Sigmoid colon (tissue), 7 donors: ENCODE measurements at places on chromosomes 1 and 21. TPM values are rescaled to one million over a fixed set of nuclear protein-coding genes. Genes with fewer than 3 reads are reported as not detected.

- H3K4me3 ChIP-seq = no peak overlapping the region
- peak overlapping the region; percentile 10 for H3K27ac ChIP-seq
- H3K27me3 ChIP-seq = no peaks in the 10 kb centered on the region
- no peaks in the 10 kb centered on the region for H3K36me3 ChIP-seq
- H3K4me1 ChIP-seq = peaks cover 6% of the 10 kb centered on the region
Observed at GRCh38 chr1:3560981-3561380, 50.3 kb downstream of the MEGF6 start.

DNA sequence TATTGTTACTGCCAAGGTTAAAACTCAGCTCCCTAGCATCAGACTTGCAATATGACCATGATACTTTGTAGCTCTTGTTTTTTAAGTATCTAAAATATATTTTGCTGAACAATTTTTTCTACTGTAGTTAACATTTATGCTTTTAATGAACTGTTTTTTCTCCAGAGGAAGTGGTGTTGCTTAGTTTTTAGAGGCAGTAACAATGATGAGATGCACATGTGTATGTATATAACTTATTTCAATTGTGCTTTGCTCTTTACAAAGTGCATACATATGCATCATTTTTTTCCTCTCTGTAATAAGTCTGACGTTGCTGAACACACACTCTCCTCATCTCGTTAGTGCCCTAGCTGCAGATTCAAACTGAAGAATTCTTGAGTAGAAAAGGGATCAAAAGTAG is 418.8 kb downstream of the ZP4 start:
- H3K4me1 ChIP-seq = no peaks in the 10 kb centered on the region
- no peaks in the 10 kb centered on the region for H3K36me3 ChIP-seq
- DNase-seq = no peak

DNA sequence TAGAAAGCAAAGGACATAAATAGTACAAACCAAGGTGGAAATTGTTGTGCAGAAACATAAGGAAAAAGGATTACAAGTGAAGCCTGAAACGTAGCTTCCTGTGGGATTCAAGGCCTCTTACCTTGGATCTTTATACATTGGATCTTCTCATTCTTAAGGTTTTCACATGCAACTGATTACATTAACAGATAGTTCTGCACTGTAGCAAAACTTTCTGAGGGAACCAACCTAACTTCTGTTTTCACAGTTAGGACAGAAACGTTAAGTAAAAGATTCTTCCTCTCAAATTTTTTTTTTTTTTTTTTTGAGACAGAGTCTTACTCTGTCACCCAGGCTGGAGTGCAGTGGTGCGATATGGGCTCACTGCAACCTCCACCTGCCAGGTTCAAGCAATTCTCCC is 7.8 kb upstream of the TM2D1 start:
- H3K27ac ChIP-seq = no peak overlapping the region
- no peaks in the 10 kb centered on the region for H3K36me3 ChIP-seq
- no peaks in the 10 kb centered on the region for H3K4me1 ChIP-seq

DNA sequence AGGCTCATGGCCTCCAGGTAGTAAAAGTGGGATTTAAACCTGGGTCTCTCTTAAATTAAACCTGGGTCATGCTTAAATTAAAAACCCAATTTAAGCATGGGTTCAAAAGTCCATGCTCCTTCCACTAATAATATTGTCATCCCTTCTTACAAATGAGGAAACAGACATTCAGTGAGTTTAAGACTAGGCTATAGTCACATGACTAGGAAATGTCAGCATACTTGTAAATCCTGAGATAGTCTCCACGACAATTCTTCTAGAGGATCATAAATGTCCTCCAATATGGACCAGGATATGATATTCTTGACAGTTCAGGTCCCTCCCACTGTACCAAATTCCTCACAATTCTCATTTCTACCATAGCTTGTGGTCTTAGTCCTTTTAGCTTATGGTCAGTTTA is 10.5 kb upstream of the IGFN1 start:
- H3K4me3 ChIP-seq = no peak overlapping the region
- no peaks in the 10 kb centered on the region for H3K36me3 ChIP-seq
- H3K27me3 ChIP-seq = no peaks in the 10 kb centered on the region
- DNase-seq = no peak

- H3K27me3 ChIP-seq = no peaks in the 10 kb centered on the region
- no peak overlapping the region for H3K27ac ChIP-seq
- H3K4me1 ChIP-seq = peaks cover 10% of the 10 kb centered on the region
- no peaks in the 10 kb centered on the region for H3K36me3 ChIP-seq
- no peak overlapping the region for H3K4me3 ChIP-seq
- DNase-seq = peak; percentile 46
Observed at GRCh38 chr1:205587581-205587980, 44.2 kb downstream of the ELK4 start.

GRCh38 chr1:204464187-204464631 is 30.4 kb downstream of the PIK3C2B start:
- H3K27ac ChIP-seq = peak overlapping the region; percentile 52
- peaks cover 35% of the 10 kb centered on the region for H3K4me1 ChIP-seq
- H3K4me3 ChIP-seq = no peak overlapping the region
- peaks cover 83% of the 10 kb centered on the region for H3K36me3 ChIP-seq

- no peaks in the 10 kb centered on the region for H3K4me1 ChIP-seq
- peak; percentile 41 for DNase-seq
- no peaks in the 10 kb centered on the region for H3K36me3 ChIP-seq
- H3K27me3 ChIP-seq = no peaks in the 10 kb centered on the region
Observed at GRCh38 chr21:45525910-45526306, 16.3 kb downstream of the SLC19A1 start.

DNA sequence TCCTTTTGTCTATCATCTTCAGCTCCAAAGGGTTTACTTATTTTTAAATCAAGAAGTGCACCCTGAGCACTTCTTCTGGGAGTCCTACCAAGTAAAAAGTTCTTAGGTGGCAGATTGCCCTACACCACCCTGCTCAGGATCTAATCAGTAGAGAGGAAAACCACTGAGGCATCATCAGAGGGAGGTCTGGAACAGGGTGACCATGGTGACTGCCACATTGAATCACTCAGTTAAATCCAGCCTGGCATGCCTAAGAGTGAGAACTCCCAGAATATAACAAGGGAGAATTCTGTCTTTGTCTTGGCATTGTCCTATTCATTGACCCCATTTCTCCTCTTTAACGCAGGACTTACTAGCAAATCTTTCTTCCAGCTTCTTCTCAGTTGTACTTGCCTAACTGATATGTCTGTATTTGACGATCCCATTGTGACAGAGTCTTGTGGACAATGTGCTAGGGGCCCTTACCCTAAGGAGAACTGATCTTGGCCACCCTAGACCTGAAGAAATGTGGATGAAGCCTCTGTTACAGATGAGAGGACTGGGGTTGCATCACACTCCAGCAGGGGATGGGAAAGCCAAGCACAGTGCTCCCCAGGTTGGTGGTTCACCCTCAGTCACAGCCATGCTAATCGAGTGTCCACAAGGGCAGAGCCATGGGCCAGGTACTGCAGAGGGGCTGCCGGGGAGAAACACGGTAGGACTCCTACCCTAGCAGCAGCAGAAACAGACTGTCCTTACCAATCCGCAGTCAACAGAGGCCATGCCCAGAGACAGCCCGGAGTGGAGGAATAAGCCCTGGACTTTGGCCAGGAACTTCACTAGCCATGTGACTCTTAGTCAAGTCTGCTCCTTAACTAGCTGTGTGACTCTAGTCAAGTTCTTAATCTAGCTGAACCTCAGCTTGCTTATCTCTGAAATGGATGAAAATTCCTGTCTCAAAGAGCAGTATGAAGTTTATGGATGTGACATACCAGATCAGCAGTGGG is 15.4 kb downstream of the PKP1 start:
- H3K36me3 ChIP-seq = no peaks in the 10 kb centered on the region
- no peak overlapping the region for H3K27ac ChIP-seq
- H3K4me3 ChIP-seq = no peak overlapping the region
- no peaks in the 10 kb centered on the region for H3K27me3 ChIP-seq
- H3K4me1 ChIP-seq = no peaks in the 10 kb centered on the region
- DNase-seq = no peak

DNA sequence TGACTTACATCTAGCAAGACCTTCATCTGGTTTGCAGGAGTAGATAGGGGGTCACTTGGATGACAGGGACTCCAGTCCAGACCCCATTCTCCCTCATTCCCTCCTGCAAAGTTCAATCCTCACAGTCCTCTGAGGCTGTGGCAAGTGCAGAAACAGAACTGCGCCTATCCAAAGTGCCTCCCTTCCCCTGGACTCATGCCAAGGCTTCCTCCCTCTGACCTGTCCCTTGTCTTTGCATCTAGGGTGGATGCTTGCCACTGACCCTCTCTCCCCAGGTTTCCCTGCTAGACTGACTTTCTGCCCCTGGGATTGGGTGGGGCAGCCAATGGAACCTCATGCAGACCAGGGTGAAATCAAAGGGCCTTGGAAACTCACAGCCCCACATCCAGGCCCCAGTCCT is 18.7 kb downstream of the PRAMEF1 start:
- H3K27ac ChIP-seq = no peak overlapping the region
- no peaks in the 10 kb centered on the region for H3K36me3 ChIP-seq
- no peaks in the 10 kb centered on the region for H3K27me3 ChIP-seq
- no peak overlapping the region for H3K4me3 ChIP-seq

DNA sequence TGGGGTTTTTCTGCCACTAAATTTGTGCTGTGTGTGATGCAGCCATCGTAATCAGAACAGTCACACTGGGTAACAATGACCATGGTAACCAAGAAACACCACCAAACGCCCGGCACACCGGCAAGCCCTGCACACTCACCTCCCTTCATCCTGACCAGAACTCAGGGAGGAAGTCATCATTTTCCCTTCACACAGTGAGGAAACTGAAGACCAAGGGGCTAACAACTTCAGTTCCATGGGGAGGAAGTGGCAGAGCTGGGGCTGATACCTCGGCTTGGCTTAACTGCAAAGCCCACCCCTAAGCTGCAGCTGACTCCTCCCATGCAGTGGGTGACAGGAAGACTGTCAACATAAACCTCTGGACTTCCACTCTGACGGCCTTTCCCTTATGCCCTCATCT is 69.3 kb upstream of the BCAR3 start:
- no peaks in the 10 kb centered on the region for H3K36me3 ChIP-seq
- H3K4me1 ChIP-seq = peaks cover 13% of the 10 kb centered on the region
- no peak overlapping the region for H3K27ac ChIP-seq
- no peak for DNase-seq
- no peaks in the 10 kb centered on the region for H3K27me3 ChIP-seq

DNA sequence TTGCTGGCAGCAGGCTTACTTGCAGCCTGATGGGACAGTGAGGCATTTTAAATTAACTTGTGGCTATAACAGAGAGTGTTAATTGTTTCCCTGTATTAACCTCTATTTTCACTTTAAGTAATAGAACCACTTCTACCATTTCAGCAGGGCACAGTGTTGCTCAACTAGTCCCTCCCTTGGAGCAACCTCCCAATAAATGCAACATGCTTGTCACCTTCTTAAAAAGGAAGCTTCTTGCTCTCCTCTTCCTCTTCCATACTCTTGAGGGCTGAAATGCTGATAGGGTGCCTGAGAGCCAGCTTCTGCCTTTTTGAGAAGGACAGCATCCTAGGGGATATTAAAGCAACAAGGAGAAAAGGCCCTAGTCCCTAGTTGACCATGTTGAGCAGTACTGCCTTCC is 52.1 kb downstream of the C4BPA start:
- H3K4me3 ChIP-seq = no peak overlapping the region
- DNase-seq = no peak
- no peaks in the 10 kb centered on the region for H3K27me3 ChIP-seq
- no peak overlapping the region for H3K27ac ChIP-seq
- no peaks in the 10 kb centered on the region for H3K4me1 ChIP-seq

GRCh38 chr21:42300956-42301355 is 14.3 kb downstream of the TFF3 start:
- no peak for DNase-seq
- no peaks in the 10 kb centered on the region for H3K4me1 ChIP-seq
- H3K36me3 ChIP-seq = no peaks in the 10 kb centered on the region
- H3K4me3 ChIP-seq = no peak overlapping the region
- H3K27ac ChIP-seq = no peak overlapping the region
- no peaks in the 10 kb centered on the region for H3K27me3 ChIP-seq

The DNASE2B gene
- not detected for total RNA-seq

The HMGB4 gene
- not detected for total RNA-seq

The RPTN gene
- not detected for total RNA-seq

The NES gene
- total RNA-seq = 21.0 TPM

The SV2A gene
- 6.9 TPM for total RNA-seq
